ENCODE measurements at places on chromosomes 5 and 9.

DNA sequence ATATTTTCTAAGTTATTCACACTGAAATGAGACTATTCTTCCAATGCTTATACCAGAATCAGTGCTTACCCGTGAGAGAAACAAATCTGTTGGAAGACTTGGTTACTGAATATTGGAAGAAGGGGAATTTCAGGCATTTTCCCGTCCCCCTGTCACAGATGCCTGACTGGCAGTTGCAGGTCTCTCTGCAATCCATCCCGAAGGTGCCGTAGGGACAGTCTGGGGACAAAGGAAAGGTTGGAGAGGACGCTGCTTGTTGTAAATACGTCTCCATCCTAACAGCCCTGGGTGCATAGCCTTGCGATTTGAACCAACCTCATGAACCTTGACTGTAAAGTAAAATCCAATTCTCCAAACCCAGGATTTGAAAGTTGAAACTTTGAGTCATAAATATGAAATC, 3.5 kb downstream of the ESM1 start:
- DNase-seq, result no peak

- DNase-seq, result no peak
These were observed 1.8 kb upstream of the IARS1 start for GRCh38 chr9:92295240-92295790.

- DNase-seq, result no peak
These were observed 170.5 kb downstream of the NNT start for GRCh38 chr5:43773478-43773844.

- DNase-seq, result no peak
These were observed 94.3 kb upstream of the STK32A start for GRCh38 chr5:147140558-147140957.

DNA sequence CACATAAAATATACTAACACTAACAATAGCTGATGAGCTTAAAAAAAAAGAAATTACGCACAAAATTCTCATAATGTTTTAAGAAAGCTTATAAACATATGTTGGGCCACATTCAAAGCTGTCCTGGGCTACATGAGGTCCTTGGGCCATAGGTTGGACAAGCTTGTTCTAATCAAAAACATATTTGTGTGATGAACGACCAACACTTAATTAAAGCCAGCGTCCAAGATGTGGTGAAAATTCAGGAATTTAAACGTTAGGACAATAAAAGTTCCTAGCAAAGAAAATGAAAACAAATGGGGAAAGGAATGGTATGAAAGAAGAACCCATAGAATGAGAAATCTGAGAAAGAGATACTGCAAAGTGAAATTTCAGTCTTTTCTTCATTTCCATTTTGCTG, 429.6 kb upstream of the DMAC1 start:
- no peak for DNase-seq

DNA sequence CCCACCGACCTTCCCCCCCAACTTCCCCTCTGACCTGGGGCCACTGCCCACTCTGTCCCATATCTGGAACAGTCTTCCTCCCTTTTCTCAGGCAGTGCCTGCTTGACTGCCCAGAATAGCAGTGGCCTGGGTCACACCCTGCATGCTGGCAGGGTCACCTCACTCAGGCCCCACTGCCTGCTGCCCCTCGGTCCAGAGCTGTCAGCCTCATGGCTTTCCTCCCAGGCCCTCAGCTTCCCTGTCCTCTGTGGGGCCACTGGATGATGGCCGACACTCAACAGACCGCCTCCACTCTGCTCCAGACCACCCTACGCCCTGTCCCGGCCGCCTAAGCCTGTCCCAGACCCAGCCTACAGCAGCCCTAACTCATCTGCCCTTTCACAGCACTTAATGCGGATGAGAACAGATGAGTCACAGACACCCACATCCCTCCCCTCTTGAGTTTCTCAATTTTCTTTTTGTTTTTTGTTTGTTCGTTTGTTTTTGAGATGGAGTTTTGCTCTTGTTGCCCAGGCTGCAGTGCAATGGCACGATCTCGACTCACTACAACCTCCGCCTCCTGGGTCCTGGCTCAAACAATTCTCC, 5.9 kb downstream of the PNPLA7 start:
- DNase-seq, result no peak

DNA sequence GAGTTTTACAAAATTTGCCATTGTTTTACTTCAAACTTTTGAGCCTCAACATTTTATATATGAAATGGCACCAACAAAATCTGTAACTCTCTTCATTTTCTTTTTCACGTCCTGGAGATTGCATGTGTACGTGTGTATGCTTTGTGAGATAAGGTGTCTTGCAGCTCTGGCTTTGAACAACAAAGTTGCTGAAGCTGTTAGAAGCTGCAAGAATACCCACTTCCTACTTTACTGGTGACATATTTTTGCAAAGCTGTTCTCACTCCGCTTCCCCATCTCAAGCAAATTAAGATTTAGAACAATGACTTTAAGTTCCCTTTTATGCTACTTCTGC, 41.8 kb downstream of the FYB1 start:
- DNase-seq, result peak; percentile 79

DNA sequence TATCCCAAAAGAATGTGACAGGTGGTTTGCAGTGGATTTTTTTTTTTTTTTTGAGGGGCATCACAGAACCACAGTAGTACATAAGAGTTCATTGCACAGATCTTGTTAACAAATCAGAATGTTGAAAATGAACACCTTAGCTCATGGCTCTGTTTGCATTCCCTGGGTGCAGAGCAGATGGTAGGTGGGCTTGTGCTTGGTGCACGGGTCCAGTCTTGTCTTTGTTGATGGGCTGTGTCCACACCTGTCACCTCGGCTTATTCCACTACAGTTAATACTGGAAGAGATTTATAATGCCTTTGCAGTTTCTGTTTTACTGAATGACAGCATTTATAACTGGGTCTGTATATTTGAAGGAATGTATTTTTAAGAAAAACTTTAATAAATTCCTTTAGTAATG, 146.6 kb downstream of the KDM4C start:
- no peak for DNase-seq

DNA sequence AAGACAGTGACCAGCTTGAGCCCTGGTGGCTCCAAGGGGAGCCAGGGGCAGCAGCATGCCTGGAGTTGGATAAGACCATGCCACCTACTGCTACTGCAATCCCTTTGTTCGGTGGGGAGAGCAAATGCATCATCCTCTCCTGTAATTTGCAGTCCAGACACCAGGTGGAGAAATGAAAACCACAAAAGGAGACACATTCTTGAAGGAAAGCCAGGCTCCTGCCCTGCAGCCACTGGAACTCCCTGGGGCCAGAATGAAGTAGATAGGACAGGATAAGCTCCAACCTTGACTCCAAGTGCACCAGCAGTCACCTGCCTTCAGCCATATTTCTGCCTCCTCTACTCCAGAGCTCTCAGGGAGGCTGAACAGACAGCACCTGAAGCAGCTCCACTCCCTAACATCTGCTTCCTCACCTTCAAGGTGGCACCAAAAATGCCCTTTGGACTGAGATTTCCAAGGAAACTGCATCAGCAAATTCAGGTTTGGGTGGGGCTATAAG, 65.1 kb upstream of the IQGAP2 start:
- peak; percentile 73 for DNase-seq

Measured in CD4-positive, alpha-beta T cell treated with Interleukin-4 for 4 hours (primary cell).